ENCODE measurements at places on chromosomes 1 and 21.
A peak's percentile ranks its signal among the peaks of the same experiment; 100 is the strongest.

DNA sequence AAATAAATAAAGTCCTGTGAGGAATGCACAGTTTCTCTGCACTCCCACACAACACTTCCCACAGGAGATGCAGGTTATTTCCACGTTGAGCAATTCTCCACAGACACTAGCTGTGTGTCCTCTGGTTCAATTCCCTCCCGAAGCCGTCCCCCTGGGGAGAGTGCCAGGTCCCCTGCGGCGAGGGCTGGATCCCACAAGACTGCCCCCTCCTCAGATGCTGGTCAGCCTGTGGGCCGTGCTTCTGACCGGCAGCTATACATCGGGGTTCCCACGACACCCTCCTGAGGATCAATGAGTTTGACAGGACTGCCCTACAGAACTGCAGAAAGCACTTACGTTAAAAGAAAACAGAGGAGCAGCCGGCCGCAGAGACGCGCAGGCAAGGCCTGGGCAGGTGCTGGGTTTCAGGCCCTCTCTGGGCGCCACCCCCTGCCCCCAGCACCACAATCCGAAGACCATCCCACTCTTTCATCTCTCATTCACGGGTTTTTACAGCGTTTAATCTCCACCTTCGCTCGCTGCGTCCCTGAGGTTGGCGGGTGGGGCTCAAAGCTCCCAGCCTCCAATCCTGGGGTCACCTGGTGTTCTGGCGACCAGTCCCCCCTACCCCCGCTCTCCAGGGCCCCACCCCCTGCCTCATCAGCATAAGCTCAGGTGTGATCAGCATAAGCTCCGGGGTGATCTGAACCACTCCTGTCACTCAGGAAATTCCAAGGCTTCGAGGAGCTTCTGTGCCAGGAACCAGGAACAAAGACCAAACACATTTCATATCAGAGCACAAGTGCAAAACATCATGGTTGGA is 9.3 kb downstream of the SLC35E2B start:
- DNase-seq, result no peak

- no peak for DNase-seq
Observed at GRCh38 chr1:32684167-32684811, 18.3 kb downstream of the SYNC start.

DNA sequence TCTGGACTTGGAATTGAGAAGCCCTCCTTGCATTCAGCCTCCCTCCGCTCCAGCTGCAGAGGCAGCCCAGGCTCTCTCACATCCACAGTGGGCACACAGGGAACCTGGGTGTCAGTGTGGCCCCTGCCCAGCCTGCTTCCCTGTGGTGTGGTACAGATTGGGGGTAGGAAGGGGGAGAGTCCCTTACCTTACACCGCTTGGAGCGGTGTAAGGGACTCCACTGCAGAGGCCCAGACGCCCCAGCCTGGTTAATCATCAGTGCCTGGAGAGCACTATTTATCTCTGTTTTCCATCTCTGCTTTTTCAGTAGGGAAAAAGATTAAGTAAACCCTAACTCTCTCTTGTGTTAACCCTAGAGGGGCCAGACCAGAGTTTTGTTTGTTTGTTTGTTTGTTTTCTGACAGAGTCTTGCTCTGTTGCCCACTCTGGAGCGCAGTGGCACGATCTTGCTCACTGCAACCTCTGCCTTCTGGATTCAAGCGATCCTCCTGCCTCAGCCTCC is 803 bp upstream of the RHBG start:
- DNase-seq, result no peak

DNA sequence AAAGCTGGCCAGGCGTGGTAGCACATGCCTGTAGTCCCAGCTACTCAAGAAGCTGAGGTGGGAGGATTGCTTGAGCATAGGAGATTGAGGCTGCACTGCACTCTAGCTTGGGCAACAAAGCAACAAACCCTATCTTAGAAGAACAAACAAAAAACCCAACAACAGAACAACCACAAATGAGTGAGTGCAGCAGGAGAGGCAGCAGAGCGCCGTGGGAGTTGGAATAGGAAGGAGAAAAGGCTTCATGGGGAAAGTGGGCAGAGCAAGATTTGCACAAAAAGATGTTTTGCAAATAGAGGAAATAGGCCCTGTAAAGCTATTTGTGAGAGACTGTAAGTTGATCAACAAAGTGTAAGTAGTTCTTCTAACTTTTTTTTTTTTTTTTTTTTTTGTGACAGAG is 19.6 kb downstream of the SMAP2 start:
- no peak for DNase-seq

GRCh38 chr1:181124291-181124751 is 35.8 kb downstream of the IER5 start:
- DNase-seq, result no peak

DNA sequence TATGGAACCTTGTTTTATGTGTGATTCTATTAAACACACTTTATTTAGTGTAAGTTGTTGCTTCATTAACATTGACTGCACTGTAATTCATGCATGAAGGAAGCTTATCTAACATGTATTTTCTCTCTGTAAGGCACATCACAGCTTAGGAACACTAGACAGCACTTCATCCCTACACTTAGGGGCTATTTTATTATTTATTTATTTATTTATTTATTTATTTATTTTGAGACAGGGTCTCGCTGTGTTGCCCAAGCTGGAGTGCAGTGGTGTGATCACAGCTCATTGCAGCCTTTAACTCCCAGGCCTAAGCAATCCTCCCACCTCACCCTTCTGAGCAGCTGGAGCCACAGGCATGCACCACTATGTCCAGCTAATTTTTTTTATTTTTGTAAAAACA is 30.7 kb upstream of the GRHL3 start:
- DNase-seq, result no peak

- DNase-seq, result no peak
Observed at GRCh38 chr1:98480271-98480670, 181.2 kb upstream of the SNX7 start.

DNA sequence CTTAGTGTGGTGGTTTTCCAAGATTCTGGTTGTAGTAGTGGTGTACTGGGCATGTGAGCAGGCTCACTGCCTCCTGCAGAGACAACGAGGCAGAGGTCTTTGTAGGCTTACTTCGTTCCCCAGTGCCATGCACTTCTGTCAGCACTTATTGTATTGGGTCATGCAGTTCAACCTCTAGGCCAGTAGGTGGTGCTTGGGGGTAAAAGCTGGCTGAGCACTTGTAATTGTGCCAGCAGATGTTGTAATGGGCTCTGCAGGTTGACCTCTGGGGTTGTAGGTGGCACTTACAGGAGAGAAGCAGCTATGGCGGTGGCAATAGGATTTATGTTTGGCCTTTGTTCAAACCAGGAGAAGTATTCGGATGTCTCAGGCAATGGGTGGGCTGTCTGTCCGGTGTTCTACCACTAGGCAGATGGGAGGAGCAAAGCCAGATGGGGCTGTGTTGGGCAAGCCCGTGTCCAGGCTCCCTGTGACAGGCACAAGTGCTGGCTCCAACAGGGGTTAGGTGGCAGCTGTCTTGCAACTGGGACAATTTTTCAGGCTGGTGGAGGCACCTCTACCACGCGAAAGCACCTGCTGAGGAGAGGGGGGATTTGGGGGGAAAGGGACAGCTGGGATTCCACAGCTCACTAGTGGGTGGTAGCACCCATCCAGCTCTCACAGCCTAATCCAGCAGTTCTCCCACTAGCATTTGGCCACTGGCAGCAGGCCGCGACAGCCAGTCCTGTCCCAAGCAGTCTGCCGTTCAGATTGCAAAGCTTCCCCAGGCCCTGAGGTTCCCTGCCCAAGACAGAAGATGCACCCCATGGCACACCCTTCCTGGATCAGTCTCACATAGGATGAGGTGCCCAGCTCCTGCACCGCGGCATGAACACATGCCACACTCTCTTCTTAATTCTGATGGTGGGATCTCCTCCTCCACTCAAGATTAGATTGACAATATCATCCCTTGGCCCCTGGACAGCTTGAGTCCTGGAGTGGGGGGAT is 274.5 kb downstream of the CTH start:
- peak; percentile 37 for DNase-seq

- DNase-seq, result no peak
Observed at GRCh38 chr1:160367516-160367900, 637 bp downstream of the NHLH1 start.

DNA sequence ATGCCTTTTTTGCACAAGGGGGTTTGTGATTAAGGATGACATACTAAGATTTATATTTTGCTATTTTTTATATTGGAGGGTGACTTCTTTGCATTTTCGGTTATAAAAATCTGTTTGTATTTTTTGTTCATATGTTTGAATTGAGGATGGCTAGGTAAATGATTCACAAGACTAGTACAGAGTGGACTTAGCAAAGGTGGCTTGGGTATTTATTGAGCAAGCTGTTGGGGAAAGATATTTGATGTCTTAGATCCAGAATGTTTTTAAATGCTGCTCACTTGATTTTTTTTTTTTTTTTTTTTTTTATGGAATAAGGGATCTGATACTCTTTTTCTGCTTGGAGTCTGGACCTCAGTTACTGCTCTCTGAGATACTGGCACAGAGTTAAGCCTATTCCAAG is 100.6 kb downstream of the DNM3 start:
- no peak for DNase-seq

DNA sequence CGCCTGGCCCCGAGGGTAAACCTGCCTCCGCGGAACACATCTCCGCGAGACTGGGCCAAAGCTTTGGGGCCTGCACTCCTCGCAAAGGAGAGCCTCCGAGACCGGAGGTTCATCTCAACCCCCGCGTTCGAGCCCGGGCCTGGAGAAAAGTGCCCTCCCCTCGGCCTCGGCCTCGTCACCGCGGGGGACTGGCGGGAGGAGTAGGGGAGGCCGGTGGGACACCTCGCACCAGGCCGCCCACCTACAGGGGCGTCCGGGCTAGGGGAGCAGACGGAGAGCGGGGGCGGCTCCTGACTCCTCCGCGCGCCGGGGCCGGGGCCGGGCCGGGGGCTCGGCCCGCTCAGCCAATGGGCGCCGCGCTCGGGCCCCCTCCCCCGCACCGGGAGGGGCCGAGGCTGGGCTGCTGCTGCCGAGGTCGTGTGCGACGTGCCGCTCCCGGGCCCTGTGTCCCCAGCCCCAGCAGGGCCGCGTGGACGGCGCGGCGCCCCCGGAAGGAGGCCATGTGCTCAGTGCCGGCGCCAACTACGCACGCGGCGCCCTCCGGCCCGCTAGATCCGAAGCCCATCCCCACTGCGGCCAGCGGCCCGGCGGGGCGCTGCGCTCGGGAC is 684 bp downstream of the SLC2A1 start:
- DNase-seq, result peak; percentile 66

DNA sequence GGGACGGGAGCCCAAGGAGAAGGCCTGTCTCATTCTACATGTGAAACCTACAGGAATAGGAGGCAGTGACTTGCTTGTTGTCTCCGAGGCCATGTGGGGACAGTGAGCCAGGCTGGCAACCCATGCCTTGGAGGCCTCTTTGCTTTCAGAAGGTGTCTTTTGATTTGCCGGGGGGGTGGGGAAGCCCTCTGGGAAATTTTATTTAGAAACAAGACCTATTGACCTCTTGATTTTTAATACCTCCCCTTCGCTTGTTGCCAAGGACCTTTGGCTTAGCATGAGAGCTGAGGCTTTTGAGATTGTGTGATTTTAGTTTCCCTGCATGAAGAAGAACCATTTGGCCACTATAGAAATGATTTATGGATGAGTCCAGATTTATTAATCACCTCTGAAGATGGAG is 4.1 kb downstream of the ARMH1 start:
- DNase-seq, result no peak

- no peak for DNase-seq
Observed at GRCh38 chr1:90509225-90510048, 207.7 kb downstream of the BARHL2 start.

DNA sequence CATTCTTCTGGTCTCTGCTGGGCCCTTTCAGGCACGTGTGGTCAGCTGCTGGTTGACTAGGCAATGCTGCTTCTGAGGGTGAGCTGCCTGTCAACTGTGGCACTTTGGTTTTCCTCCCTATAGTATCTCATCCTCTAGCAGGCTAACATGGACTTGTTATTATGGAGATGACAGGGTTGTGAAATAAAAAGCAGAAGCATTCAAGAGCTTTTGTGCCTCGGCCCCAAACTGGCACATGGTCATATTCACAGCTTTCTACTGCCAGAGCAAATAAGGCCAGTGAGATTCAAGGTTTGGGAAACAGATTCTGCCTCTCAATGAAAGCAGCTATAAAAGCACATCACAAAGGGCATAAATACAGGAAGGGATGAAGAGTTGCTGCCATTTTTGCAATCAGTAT is 1.6 kb upstream of the ZNF124 start:
- DNase-seq, result no peak

- DNase-seq, result no peak
Observed at GRCh38 chr1:234985007-234985370, 143.6 kb downstream of the TOMM20 start.

- no peak for DNase-seq
Observed at GRCh38 chr1:115829023-115829674, 11.8 kb downstream of the NHLH2 start.

DNA sequence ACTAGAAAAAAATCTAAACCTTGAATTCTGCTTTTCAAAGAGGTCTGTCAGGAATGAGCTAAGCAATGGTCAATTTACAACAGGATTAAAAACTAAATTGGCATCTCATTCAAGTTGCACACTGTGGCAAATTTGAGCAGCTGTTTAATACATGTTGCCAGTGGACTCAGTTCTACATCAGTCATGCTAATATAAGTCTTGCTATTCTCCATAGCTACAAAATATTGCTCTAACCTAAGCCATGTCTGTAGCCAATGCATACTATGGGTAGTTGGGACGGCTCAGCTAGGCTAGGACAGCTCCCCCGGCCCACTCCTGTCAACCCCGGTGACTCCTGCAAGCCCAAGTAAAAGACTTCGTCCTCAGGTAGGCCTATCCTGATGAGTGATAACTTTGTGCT is 10.9 kb upstream of the VAV3 start:
- DNase-seq, result no peak

- DNase-seq, result no peak
Observed at GRCh38 chr1:228066891-228067654, 15.4 kb upstream of the ARF1 start.

GRCh38 chr1:154006136-154006535 is 15.6 kb downstream of the RPS27 start:
- no peak for DNase-seq

DNA sequence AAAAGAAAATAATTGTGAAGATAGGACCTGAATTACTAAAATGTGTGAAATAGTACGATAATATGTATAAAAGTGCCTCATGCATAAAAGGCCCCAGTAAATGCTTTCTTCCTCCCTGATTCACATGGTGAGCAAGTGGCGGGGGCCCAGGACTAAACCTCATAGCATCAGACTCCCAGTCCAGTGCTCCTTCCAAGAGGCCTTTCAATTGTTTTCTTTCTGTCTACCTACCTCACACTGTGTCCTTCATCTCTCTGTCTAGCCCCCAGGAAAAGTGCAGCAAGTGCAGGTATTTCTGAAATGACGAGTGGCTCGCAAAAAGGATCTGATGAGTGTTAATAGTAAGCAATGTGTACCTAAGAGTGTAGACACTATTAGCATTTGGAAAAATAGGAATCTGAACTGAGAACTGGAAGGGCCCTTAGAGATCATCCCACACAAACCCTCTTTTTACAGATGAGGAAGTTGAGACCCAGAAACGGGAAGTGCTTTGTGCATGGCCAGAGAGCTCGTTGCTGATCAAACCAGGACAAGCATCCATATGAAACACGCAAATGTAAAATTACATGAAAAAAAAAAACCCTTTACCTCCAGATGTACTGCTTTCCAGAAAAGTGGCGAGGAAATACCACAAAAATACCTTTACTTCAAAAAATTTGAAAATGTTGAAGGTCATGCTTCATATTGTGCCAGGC is 118.2 kb upstream of the HOOK1 start:
- DNase-seq, result peak; percentile 10

- no peak for DNase-seq
Observed at GRCh38 chr1:114302821-114303220, 149.2 kb upstream of the SYT6 start.

GRCh38 chr1:217029281-217030157 is 306.3 kb upstream of the ESRRG start:
- no peak for DNase-seq
